ENCODE measurements at places on chromosomes 13 and 19. TPM values are rescaled to one million over a fixed set of nuclear protein-coding genes. Genes with fewer than 3 reads are reported as not detected.
A peak's percentile ranks its signal among the peaks of the same experiment; 100 is the strongest.

DNA sequence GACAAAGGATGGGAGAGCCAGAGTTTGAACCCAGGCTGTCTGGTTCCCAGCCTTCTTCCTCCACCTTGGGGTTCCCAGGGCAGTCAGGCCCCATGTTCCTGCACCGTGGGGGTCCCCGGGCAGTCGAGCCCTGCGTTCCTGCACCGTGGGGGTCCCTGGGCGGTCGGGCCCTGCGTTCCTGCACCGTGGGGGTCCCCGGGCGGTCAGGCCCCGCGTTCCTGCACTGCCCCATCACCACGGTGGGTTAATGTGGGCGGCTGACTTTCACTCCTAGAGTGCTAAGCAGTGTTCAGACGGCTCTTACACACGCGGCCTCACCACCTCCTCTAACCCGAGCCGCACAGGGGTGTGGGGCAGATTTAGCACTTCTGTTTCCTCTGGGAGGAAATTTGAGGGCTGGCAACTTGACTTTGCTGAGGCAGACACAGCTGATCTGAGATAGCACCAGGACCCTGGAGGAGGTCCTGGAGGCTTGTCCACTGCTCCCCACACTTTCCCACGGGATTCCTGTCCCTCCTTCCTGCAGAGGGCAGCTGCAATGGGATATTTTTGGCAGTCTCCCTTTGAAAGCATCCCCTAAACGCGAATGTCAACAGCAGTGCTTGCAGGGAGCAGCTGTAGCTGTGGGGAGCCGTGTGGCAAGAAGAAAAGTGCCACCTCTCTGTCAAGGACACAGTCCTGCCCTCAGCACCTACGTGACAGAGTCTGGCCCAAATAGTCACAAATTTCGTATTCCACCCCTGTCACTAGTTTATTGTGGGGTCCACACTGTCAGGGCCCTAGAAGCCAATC is 239.4 kb downstream of the TEX29 start:
- DNase-seq, result no peak
- no peaks in the 10 kb centered on the region for H3K27me3 ChIP-seq
- H3K36me3 ChIP-seq, result no peaks in the 10 kb centered on the region
- no peaks in the 10 kb centered on the region for H3K4me1 ChIP-seq

- peaks cover 67% of the 10 kb centered on the region for H3K36me3 ChIP-seq
- H3K4me3 ChIP-seq, result no peak overlapping the region
- peaks cover 26% of the 10 kb centered on the region for H3K4me1 ChIP-seq
- DNase-seq, result peak; percentile 2
- H3K27ac ChIP-seq, result no peak overlapping the region
These were observed 4.3 kb downstream of the PIN1 start for GRCh38 chr19:9839415-9839814.

DNA sequence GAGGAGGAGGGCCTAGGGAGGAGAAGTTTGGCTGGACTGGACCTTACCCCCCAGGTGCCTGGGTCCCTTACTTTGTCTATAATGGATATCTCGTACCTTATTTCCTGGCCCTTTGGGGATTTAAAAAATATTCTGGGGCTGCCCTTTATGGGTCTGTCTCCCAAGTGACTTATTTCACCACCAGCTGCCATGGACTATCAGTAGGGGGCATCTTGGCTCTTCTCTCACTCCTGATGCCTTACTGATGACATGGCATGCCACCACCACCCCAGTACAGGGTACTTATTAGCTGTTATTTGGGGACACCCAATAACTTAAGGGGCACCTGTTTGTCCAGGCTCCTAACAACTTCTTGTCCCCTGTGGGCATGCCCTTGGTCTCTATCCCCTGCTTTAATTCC is 38.0 kb downstream of the NFIX start:
- H3K36me3 ChIP-seq, result peaks cover 28% of the 10 kb centered on the region
- peaks cover 16% of the 10 kb centered on the region for H3K4me1 ChIP-seq
- no peak overlapping the region for H3K4me3 ChIP-seq
- no peak overlapping the region for H3K27ac ChIP-seq
- no peaks in the 10 kb centered on the region for H3K27me3 ChIP-seq

DNA sequence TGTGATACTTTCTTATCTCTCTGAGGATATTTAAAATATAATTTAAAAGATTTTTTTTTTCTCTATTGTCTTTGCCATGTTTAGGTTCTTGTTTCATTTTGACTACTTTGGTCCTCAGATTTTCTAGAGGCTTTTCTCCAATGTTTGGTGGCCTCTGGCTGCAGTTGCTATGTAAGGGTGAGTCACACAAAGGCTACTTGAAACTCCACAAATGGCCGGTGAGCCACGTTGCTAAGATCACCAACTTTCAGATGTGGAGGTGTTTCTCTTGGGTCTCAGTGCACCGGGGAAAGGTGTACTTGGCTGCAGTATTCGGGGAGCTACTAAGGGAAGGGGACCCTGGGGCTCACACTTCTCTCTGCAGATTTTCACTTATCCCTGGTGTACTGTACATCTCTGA is 248.1 kb downstream of the HS6ST3 start:
- no peaks in the 10 kb centered on the region for H3K36me3 ChIP-seq
- DNase-seq, result no peak
- no peaks in the 10 kb centered on the region for H3K27me3 ChIP-seq
- no peaks in the 10 kb centered on the region for H3K4me1 ChIP-seq
- H3K27ac ChIP-seq, result no peak overlapping the region

DNA sequence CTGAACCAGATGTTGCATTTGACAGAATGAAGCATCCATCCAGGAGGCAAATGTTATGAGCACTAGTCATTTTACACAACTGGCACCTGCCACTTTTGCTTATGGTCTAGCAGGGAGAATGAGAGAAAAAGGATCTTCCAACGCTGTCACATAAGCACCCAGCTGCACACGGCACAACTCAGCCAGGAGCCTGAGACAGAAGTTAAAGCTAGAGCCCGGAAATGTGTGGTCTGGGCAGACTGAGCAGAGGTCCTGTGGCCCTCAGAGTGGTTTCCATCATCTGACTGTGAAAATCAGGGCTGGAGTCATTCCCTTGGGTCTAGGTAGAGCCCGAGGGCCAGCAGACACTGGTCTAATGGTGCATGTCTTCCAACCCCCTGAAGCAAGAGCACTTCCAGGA is 78.4 kb upstream of the XPO4 start:
- H3K36me3 ChIP-seq, result no peaks in the 10 kb centered on the region
- no peak overlapping the region for H3K4me3 ChIP-seq
- no peaks in the 10 kb centered on the region for H3K27me3 ChIP-seq

The INSL3 gene
- not detected for total RNA-seq

- peaks cover 33% of the 10 kb centered on the region for H3K36me3 ChIP-seq
- H3K4me1 ChIP-seq, result peaks cover 73% of the 10 kb centered on the region
- no peak overlapping the region for H3K27ac ChIP-seq
- no peak overlapping the region for H3K4me3 ChIP-seq
- peak; percentile 59 for DNase-seq
These were observed 9.5 kb downstream of the NDUFA11 start for GRCh38 chr19:5893907-5894703.

GRCh38 chr13:111292710-111293485 is 27.5 kb upstream of the TEX29 start:
- DNase-seq, result no peak
- H3K27me3 ChIP-seq, result no peaks in the 10 kb centered on the region
- H3K4me1 ChIP-seq, result no peaks in the 10 kb centered on the region
- no peak overlapping the region for H3K27ac ChIP-seq
- H3K4me3 ChIP-seq, result no peak overlapping the region

DNA sequence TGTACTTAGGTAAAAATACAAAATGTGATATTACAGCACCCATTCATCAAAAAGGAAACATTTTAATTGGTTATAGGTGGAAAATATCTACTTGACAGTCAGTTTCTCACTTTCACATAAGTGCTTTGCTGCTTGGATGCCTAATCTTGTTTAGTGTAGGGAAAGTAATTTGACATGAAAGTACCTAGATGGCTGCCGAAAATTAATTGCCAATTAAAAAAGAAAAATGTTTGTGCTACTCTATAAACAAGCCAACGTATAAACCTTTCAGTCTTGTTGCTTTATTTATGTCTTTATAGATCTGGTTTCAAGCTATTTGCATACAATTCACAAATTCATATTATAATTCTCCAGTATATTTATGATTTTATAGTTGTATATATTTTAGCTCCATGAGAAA is 729.9 kb downstream of the DACH1 start:
- no peaks in the 10 kb centered on the region for H3K27me3 ChIP-seq
- H3K4me1 ChIP-seq, result no peaks in the 10 kb centered on the region
- H3K27ac ChIP-seq, result no peak overlapping the region
- H3K36me3 ChIP-seq, result no peaks in the 10 kb centered on the region
- DNase-seq, result no peak

The CCDC169 gene
- total RNA-seq, result 12.6 TPM

- no peaks in the 10 kb centered on the region for H3K36me3 ChIP-seq
- no peaks in the 10 kb centered on the region for H3K27me3 ChIP-seq
These were observed 360.6 kb downstream of the HS6ST3 start for GRCh38 chr13:96450326-96451020.

- no peaks in the 10 kb centered on the region for H3K36me3 ChIP-seq
- DNase-seq, result no peak
- no peaks in the 10 kb centered on the region for H3K27me3 ChIP-seq
- H3K4me3 ChIP-seq, result no peak overlapping the region
- no peak overlapping the region for H3K27ac ChIP-seq
- H3K4me1 ChIP-seq, result no peaks in the 10 kb centered on the region
These were observed 189.3 kb downstream of the KLF5 start for GRCh38 chr13:73248154-73248553.

The NALCN gene
- total RNA-seq, result not detected

The MISP gene
- 0.20 TPM for total RNA-seq

The ZNF844 gene
- 3.4 TPM for total RNA-seq

- no peaks in the 10 kb centered on the region for H3K4me1 ChIP-seq
- DNase-seq, result no peak
- no peaks in the 10 kb centered on the region for H3K27me3 ChIP-seq
- H3K4me3 ChIP-seq, result no peak overlapping the region
- H3K27ac ChIP-seq, result no peak overlapping the region
These were observed 1041.0 kb downstream of the UQCRFS1 start for GRCh38 chr19:28171983-28172382.

DNA sequence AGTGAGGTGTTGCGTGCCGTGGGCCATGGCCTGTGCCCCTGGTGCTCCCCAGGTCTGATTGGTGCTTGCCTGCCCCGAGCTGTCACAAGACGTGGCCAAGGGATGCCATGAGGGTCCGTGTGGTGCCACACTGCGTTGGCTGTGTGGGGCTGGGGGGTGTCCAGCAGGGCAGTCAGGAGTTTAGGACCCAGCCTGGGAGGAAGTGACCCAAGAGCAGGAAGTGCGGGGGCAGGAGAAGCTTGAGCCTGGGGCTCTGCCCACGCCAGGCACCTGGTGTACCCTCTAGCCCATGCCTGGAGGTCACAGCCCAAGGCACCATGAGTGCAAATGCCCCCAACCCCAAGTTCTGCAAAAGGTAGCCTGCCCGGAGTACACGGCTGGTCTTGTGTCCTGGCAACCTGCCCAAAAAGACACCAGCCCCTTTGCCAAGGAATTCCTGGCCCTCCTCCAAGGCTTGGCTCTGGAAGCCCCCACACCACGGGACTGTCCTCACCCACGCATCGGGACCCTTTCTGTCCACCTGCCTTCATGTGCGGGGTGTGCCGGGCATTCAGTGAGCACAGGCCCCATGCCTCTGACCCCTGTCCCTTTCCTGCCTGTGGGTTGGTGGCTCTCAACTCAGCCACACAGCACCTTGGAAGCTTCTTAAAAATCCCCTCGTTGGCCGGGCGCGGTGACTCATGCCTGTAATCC is 24.9 kb downstream of the MPND start:
- no peak for DNase-seq
- H3K27ac ChIP-seq, result peak overlapping the region; percentile 39

DNA sequence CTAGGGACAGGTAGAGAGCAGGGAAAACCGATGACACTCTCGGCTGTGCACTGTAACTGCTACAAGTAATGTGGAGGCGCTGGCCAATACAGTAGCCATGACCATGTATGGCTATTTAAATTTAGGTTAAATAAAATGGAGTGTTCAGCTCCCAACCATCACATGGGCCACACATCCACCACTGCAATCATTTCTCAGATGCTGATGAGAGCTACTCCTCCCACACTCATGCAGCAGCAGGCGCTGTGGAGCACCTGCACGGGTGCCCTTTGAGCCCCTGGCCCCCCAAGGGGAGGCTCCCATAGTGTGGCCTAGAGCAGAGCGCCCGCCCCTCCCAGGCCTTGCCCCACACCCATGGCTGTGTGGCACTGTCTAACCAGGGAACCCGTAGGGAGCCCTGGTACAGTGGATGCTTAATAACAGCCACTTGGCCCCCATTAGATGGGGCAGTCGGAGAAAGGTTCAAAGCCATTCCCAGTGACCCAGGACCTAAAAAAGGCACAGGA is 6.0 kb downstream of the ACP4 start:
- H3K4me1 ChIP-seq, result peaks cover 9% of the 10 kb centered on the region
- no peak overlapping the region for H3K4me3 ChIP-seq
- H3K27ac ChIP-seq, result no peak overlapping the region
- peaks cover 56% of the 10 kb centered on the region for H3K36me3 ChIP-seq

DNA sequence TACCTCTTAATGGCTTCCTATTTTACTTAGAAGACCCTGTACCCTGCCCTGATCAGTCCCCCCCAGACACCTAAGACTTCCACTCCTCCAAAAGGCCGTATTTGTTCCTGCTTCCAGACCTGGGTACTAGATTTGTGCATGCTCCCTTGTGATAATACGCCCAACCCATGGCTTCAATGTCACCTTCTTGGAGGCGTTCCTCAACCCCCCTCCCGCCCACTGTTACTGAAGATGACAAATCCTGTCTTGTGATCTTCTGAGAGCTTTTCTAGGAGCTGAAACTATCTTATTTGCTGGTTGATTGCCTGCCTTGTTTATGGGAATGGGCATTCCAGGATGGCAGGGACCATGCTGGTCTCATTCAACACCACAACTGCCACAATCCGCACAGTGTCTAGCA is 9.4 kb downstream of the SLC25A23 start:
- H3K4me1 ChIP-seq, result no peaks in the 10 kb centered on the region
- no peak overlapping the region for H3K27ac ChIP-seq
- H3K27me3 ChIP-seq, result no peaks in the 10 kb centered on the region

The MCEMP1 gene
- 0.63 TPM for total RNA-seq

The RINL gene
- total RNA-seq, result 5.9 TPM

GRCh38 chr19:7928741-7929701 is 3.1 kb upstream of the CTXN1 start:
- H3K4me3 ChIP-seq, result no peak overlapping the region
- H3K4me1 ChIP-seq, result peaks cover 11% of the 10 kb centered on the region
- H3K27me3 ChIP-seq, result no peaks in the 10 kb centered on the region

- H3K4me1 ChIP-seq, result no peaks in the 10 kb centered on the region
- H3K36me3 ChIP-seq, result no peaks in the 10 kb centered on the region
- H3K4me3 ChIP-seq, result no peak overlapping the region
- DNase-seq, result no peak
- no peaks in the 10 kb centered on the region for H3K27me3 ChIP-seq
These were observed 58.9 kb upstream of the SLC7A1 start for GRCh38 chr13:29654384-29654783.

Data from K562 (cell line).